ENCODE measurements at places on chromosomes 7 and 10.

DNA sequence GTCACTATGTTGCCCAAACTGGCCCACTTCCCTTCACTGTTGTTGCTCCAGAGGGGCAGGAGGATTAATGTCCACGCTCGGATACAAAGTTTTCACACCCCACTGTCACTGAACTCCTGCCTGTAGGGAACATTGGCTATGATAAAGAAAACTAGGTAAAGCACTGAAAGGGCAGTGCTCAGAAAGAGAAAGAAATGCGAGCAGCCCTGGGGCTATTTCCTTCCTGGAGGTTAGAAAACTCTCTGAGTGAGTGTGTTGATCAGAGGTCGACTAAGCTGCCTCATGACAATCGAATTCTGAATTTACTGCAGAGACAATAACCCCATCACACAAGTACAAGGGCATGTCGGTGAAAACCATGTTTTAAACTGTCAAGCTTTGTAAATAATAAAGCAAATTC, 227.2 kb upstream of the PITRM1 start:
- H3K4me1 ChIP-seq, result no peaks in the 10 kb centered on the region
- H3K4me3 ChIP-seq, result no peak overlapping the region
- no peaks in the 10 kb centered on the region for H3K36me3 ChIP-seq
- DNase-seq, result no peak
- H3K27ac ChIP-seq, result no peak overlapping the region

- no peaks in the 10 kb centered on the region for H3K27me3 ChIP-seq
- H3K4me1 ChIP-seq, result no peaks in the 10 kb centered on the region
- H3K36me3 ChIP-seq, result no peaks in the 10 kb centered on the region
- no peak for DNase-seq
Measured at GRCh38 chr10:19592276-19592675, 224.0 kb upstream of the PLXDC2 start.

DNA sequence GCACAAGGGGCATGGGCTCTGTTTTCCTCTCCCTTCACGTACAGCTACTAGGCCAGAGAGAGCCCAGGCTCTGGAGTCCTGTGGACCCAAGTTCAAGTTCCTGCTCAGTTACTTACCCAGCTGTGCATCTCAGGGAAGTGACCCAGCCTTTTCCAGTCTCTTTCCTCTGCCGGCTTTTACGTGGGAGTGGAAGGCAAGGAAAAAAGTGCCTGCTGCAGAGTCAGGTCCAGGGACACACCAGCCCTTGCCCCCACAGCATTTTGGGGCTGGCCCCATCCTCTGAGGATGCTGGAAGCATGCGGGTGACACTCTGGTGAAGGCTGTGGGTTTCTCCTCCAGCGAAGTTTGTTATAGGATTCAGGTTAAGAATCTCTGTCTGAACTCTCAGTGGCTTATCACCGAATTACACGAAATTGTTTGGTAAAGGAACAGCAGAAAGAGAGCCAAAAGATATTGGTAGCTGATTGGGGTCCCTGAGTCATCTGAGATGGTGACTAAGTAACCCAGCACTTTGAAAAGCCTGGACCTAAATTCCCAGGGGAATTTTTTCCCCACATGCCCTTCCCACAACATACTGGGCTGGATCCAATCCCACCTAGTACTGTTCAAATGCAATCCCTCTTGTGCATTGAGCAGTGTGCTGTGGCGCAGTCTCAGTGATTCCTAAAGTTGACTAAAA, 424.3 kb downstream of the RPS24 start:
- no peak for DNase-seq
- H3K4me3 ChIP-seq, result no peak overlapping the region
- no peaks in the 10 kb centered on the region for H3K4me1 ChIP-seq
- H3K36me3 ChIP-seq, result no peaks in the 10 kb centered on the region
- H3K27me3 ChIP-seq, result peaks cover 5% of the 10 kb centered on the region
- no peak overlapping the region for H3K27ac ChIP-seq

GRCh38 chr10:113091920-113092319, 141.9 kb downstream of the TCF7L2 start:
- no peak overlapping the region for H3K4me3 ChIP-seq
- no peak for DNase-seq
- H3K36me3 ChIP-seq, result no peaks in the 10 kb centered on the region
- peaks cover 4% of the 10 kb centered on the region for H3K4me1 ChIP-seq
